ENCODE measurements at places on chromosomes 16 and 17. TPM values are rescaled to one million over a fixed set of nuclear protein-coding genes. Genes with fewer than 3 reads are reported as not detected.

TTYH2 gene
- polyA plus RNA-seq = 0.82 TPM

CAPNS2 gene
- polyA plus RNA-seq = 58.1 TPM

CTRB1 gene
- polyA plus RNA-seq = 2.0 TPM

ANKRD40CL gene
- polyA plus RNA-seq = not detected

NFATC2IP gene
- 28.3 TPM for polyA plus RNA-seq

ABCA9 gene
- polyA plus RNA-seq = 2.2 TPM

EPN3 gene
- 59.8 TPM for polyA plus RNA-seq

SPATA22 gene
- polyA plus RNA-seq = 0.02 TPM

TBC1D3C gene
- not detected for polyA plus RNA-seq

KCTD19 gene
- polyA plus RNA-seq = not detected

SLC16A13 gene
- polyA plus RNA-seq = 4.8 TPM

CRYBA1 gene
- polyA plus RNA-seq = not detected

SULT1A4 gene
- 5.7 TPM for polyA plus RNA-seq

E4F1 gene
- 31.0 TPM for polyA plus RNA-seq

GAS2L2 gene
- polyA plus RNA-seq = 0.01 TPM

PITPNM3 gene
- polyA plus RNA-seq = 9.5 TPM

TEX19 gene
- polyA plus RNA-seq = 0.01 TPM

EFCAB5 gene
- 0.24 TPM for polyA plus RNA-seq

HSDL1 gene
- polyA plus RNA-seq = 6.3 TPM

TXNL4B gene
- polyA plus RNA-seq = 6.0 TPM

CHST5 gene
- polyA plus RNA-seq = 0.10 TPM

PDIA2 gene
- 0.27 TPM for polyA plus RNA-seq

EFCAB13 gene
- polyA plus RNA-seq = 1.8 TPM

DNAAF8 gene
- 0.81 TPM for polyA plus RNA-seq

TPSD1 gene
- polyA plus RNA-seq = 0.83 TPM

C17orf67 gene
- polyA plus RNA-seq = 0.44 TPM

WNT3 gene
- polyA plus RNA-seq = 0.99 TPM

Measured in esophagus (tissue), 2 donors.